ENCODE measurements at places on chromosomes 5 and 9.

GRCh38 chr5:171874234-171874633 lies 88.6 kb downstream of the SMIM23 start:
- DNase-seq = no peak

- DNase-seq = no peak
Observed at GRCh38 chr5:6730407-6730806, 17.2 kb downstream of the TENT4A start.

GRCh38 chr5:158843305-158843704 lies 256.4 kb downstream of the EBF1 start:
- DNase-seq = no peak

DNA sequence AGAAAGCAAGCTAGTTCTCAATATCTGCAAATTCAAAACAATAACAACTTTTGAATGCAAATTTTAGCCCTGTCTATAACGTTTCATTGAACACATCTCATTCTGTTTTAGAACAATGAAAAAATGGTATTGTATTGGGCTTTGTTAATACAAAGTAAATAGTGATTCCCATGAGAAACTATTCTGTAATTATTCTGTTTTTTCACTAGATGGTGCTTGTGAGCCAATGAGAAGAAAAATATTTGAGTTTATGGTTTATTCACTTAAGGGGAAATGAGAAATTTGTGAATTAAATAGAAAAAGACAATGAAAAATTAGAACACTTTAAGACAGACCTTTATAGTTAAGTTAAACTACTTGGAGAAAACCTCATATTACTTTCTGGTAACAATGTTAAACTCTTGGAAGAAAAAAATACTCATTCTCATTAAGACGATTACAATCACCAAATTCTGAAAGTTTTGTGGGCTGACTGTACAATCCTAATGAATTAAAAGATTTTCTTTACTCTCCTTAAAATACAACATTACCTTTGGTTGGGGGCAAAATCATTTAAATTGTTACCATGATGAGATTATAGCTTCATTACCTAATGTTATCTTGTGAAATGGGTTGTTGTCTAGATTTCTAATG lies 127.0 kb downstream of the NNT start:
- DNase-seq = no peak

Measured in stimulated activated CD4-positive, alpha-beta T cell treated with anti-CD3 and anti-CD28 coated beads, TNF-alpha, amount 100 ng/mL, for 1 hour (primary cell).